ENCODE measurements at places on chromosomes 12 and 14.

- H3K27me3 ChIP-seq = no peaks in the 10 kb centered on the region
- H3K27ac ChIP-seq = no peak overlapping the region
- no peaks in the 10 kb centered on the region for H3K36me3 ChIP-seq
- no peak overlapping the region for H3K4me3 ChIP-seq
- DNase-seq = no peak
These were observed 768.1 kb upstream of the TBX3 start for GRCh38 chr12:115451780-115452736.

GRCh38 chr14:93648440-93649168 lies 139.7 kb downstream of the PRIMA1 start:
- H3K4me3 ChIP-seq = no peak overlapping the region
- no peak overlapping the region for H3K27ac ChIP-seq
- no peaks in the 10 kb centered on the region for H3K36me3 ChIP-seq
- DNase-seq = no peak
- no peaks in the 10 kb centered on the region for H3K27me3 ChIP-seq

DNA sequence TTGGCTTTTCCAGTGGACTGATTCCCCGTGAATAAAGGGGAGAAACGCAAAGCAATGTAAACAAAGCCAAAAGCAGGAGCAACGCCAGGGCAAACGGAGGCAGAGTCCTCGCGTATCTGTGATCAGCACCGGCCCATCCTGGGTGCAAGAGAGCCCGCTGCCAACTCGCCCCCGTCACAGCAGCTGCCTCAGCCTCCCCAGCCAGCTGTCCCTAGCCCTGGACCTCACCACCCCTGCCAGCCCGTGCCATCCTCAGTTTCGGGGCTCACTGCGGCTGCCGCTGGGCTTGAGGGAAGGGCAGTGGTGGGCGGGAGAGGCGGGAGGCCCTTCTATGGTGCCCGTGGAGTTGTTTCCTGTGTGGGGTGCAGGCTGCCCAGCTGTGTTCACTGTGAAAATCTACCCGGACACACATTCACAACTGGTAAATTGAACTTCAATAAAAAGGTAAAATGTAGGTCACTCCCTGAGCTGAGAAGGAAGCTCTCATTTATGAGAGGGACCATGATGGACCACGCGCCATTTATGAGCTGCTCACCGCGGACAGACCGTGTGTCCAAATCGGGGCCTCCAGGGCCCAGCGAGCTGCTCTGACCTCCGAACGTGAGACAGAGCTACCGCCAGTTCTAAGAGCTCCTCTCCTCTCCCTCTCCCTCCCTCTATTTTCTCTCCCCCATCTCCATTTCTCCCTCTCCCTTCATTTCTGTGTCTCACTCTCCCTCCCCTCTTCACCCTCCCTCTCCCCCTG lies 330.5 kb upstream of the SFSWAP start:
- no peak overlapping the region for H3K27ac ChIP-seq
- H3K4me1 ChIP-seq = no peaks in the 10 kb centered on the region
- no peak overlapping the region for H3K4me3 ChIP-seq
- H3K27me3 ChIP-seq = no peaks in the 10 kb centered on the region
- DNase-seq = no peak

GRCh38 chr14:104115691-104116287 lies 22.6 kb upstream of the KIF26A start:
- DNase-seq = no peak
- H3K27me3 ChIP-seq = peaks cover 4% of the 10 kb centered on the region
- no peaks in the 10 kb centered on the region for H3K4me1 ChIP-seq
- no peak overlapping the region for H3K27ac ChIP-seq
- H3K36me3 ChIP-seq = no peaks in the 10 kb centered on the region

GRCh38 chr14:31205681-31206535 lies 1.7 kb downstream of the HECTD1 start:
- no peak for DNase-seq
- H3K27me3 ChIP-seq = no peaks in the 10 kb centered on the region
- peak overlapping the region; percentile 79 for H3K4me3 ChIP-seq

DNA sequence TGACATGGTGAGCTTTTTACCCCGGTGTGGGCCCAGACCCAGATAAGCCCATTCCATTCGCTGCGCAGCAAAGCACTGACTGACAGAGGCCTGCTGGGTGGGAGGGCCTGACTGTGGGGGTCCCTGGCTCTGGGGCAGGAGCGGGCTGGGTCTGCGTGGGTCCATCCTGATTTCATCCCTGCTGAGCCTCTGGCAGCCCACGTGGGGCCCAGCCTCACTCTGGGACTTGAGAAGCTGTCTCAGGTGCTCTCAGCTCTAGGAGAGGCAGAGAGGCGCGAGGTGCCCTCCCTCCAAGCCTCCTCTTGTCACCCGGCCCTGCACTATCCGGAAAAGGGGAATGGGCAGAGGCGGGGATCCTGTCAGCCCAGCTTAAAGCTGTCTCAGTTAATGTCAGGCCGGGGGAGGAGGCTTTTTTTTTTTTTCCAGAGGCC lies 927 bp downstream of the ABCB9 start:
- H3K4me1 ChIP-seq = peaks cover 11% of the 10 kb centered on the region
- no peaks in the 10 kb centered on the region for H3K27me3 ChIP-seq
- no peak overlapping the region for H3K27ac ChIP-seq

- no peaks in the 10 kb centered on the region for H3K27me3 ChIP-seq
- no peak for DNase-seq
- H3K36me3 ChIP-seq = peaks cover 6% of the 10 kb centered on the region
- H3K27ac ChIP-seq = no peak overlapping the region
- no peak overlapping the region for H3K4me3 ChIP-seq
These were observed 118.5 kb downstream of the RFLNA start for GRCh38 chr12:124413401-124413800.

- no peaks in the 10 kb centered on the region for H3K36me3 ChIP-seq
- H3K4me1 ChIP-seq = no peaks in the 10 kb centered on the region
- no peak overlapping the region for H3K4me3 ChIP-seq
- H3K27ac ChIP-seq = no peak overlapping the region
These were observed 2.5 kb downstream of the ANG start for GRCh38 chr14:20690848-20691640.

DNA sequence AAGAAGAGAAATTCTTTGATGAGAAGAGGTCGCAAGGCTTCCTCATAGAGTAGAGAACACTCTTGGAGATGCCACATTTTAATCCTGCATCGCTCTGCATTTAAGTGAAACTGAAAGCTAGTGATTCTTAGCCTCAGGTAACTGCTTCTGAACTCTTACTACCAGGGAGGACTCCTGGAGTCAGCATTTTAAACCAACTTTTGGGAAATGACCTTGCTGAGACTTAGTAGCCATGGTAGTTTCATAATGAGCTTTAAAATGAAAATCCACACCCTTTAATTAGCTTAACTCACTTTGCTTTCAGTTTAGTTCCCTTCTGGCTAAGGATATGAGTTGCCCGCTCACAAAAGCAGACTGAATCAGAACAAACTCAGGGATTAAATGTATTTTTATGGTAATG lies 80.3 kb downstream of the SYNE2 start:
- DNase-seq = peak; percentile 5
- H3K4me1 ChIP-seq = peaks cover 56% of the 10 kb centered on the region
- H3K27me3 ChIP-seq = no peaks in the 10 kb centered on the region
- no peaks in the 10 kb centered on the region for H3K36me3 ChIP-seq

DNA sequence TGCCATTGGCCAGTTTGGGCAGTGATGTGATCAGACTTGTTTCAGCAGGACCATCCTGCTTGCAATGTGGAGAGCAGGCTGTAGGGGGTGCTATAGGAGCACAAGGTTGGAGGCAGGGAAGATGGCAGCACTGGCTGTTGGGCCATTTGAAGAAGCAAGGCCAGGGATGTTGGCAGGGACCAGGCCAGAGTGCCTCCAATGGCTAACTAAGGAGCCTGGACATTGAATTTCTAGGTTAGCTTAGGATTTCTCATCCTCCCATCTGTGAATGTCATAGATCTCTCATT lies 23.5 kb downstream of the FGF23 start:
- H3K4me1 ChIP-seq = no peaks in the 10 kb centered on the region
- no peaks in the 10 kb centered on the region for H3K27me3 ChIP-seq
- peak; percentile 5 for DNase-seq
- no peak overlapping the region for H3K4me3 ChIP-seq
- H3K27ac ChIP-seq = no peak overlapping the region

GRCh38 chr12:88522961-88523360 lies 57.3 kb downstream of the KITLG start:
- no peaks in the 10 kb centered on the region for H3K36me3 ChIP-seq
- H3K4me3 ChIP-seq = no peak overlapping the region
- H3K4me1 ChIP-seq = no peaks in the 10 kb centered on the region
- no peak overlapping the region for H3K27ac ChIP-seq

DNA sequence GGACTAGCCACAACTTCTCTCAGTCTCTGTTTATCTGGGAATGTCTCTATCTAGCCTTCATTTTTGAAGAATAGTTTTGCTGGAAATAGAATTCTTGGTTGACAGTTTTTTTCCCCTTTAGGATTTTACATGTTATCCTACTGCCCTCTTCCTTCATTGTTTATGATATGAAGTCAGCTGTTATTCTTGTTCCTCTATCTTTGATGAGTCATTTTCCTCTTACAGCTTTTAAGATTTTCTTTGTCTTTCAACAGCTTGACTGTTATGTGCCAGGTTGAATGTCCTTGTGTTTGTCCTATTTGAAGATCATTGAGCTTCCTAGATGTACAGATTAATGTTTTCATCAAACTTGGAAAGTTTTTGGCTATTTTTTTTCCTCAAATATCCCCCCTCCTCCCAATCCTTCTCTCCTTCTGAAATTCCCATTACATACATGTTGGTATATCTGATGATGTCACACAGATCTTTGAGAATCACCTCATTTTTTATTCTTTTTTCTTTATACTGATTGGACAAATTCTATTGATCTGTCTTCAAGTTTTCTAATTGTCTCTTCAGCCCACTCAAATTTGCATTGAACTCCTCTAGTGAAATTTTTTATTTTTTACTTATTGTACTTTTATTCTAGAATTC lies 4.5 kb upstream of the GOLGA5 start:
- DNase-seq = no peak
- no peak overlapping the region for H3K4me3 ChIP-seq
- peaks cover 6% of the 10 kb centered on the region for H3K4me1 ChIP-seq
- no peaks in the 10 kb centered on the region for H3K36me3 ChIP-seq

DNA sequence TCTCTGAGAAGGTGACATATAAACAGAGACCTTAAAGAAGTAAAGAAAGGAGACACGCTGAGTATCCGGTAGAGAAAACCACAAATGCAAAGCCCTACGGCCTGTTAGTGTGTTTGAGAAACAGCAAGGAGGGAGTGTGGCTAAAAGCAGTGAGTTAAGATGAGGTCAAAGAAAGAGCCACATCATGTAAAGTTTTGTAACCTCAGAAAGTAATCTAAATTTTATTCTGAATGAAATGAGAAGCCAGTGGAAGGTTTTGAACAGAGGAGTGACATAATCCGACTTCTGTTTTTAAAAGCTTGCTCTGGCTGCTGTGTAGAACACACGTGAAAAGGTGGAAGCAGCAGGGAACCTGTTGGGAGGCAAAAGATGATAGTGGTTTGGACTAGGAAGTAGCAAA lies 32.6 kb downstream of the PPP2R5E start:
- no peak overlapping the region for H3K4me3 ChIP-seq
- peaks cover 60% of the 10 kb centered on the region for H3K4me1 ChIP-seq
- H3K27ac ChIP-seq = no peak overlapping the region
- peak; percentile 9 for DNase-seq
- no peaks in the 10 kb centered on the region for H3K36me3 ChIP-seq

- H3K27ac ChIP-seq = no peak overlapping the region
- H3K27me3 ChIP-seq = no peaks in the 10 kb centered on the region
- no peaks in the 10 kb centered on the region for H3K4me1 ChIP-seq
- no peaks in the 10 kb centered on the region for H3K36me3 ChIP-seq
- DNase-seq = no peak
These were observed 272.8 kb downstream of the PDZRN4 start for GRCh38 chr12:41460906-41461305.

GRCh38 chr14:73651005-73651404 lies 6.2 kb downstream of the DNAL1 start:
- no peak for DNase-seq
- no peak overlapping the region for H3K4me3 ChIP-seq
- no peak overlapping the region for H3K27ac ChIP-seq
- no peaks in the 10 kb centered on the region for H3K4me1 ChIP-seq
- H3K27me3 ChIP-seq = no peaks in the 10 kb centered on the region

Measured in CD4-positive, alpha-beta memory T cell (primary cell).